ENCODE measurements at places on chromosomes 4 and X.

DNA sequence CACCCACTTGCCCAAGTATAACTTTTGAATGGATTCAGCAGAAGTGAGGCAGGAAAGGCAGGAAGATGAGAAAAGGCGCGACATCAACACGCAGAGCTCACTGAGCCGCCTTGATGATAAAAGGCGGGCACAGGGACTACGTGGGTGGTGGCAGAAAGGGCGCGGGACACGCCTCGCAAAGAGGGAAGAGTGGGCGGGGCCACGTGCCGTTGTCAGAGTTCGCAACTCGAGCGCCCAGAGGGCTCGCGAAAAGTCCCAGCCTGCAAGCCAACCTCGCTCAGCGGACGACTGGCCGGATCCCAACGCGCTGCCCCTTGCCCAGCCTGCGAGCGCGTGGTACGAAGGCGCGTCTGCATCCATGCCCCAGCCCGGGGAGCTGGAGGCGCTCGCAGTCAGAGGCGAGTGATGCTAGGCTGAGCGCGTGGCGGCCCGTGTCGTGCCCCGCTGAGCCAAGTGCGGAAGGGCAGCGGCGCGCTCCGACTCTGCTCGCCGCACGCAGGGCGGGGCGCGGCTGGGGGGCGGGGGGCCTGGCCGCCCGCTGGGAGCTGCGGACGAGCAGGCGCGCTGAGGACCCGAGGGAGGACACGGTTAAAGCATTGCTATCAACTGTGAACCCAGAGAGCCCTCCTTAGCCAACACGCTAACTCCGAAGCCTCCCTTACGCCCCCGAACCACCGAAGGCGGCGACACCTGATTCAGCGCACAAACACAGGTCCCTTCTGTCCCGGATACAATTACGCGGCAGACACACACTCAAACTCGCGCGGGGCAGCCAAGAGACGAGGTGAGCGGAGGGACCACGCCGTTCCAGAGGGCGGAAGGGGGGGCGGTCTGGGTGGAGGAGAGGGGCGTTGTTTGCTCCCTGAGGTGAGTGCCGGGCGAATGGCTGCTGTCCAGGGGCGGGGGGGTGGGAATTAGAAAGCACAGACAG lies at the start of gene UGT8:
Gene UGT8 (plus strand): TSS at position 617 of the 931 bp plus-strand sequence. CDS start 24,074 bp downstream, outside the sequence.
- peak; percentile 48 for DNase-seq

- no peak for DNase-seq
Observed at GRCh38 chrX:40684092-40684491, 36.7 kb upstream of the CXorf38 start.

DNA sequence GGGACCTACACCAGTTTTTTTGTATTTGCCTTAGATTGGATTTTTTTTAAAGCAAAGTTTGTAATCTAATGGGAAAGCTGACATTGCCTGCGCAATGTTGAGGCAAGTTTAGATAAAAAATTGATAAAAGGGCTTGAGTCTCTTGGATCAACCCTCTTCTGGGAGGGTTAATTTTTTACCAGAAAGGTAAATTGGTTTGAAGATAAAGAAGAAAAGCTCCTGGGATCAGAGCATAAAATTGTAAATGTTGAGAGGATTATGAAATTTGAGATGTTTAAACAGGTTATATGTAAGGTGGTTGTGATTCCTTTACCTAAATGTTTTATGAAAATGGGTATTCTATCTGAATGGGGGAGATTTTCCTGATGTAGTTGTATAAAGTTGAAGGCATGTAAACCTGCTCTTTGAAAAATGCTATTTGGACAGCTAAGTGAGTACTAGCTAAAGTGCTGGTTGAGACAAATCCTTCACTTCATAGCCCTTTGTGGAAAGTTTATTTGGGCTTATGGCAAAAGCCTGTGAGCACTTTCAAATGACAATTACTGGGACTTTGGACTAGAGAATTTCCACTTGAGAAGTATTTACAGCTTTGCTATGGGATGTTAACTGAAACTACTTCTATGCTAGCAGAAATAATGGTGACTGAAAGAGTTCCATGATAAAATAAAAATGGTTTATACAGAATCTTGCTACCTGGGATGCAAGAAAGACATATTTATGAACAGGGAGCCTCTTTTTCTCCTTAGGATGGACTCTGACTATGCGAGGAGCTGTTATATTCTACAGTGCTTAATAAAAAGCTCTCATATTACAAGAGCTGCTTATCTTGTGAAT lies 56.2 kb downstream of the UGT2B10 start:
- no peak for DNase-seq

DNA sequence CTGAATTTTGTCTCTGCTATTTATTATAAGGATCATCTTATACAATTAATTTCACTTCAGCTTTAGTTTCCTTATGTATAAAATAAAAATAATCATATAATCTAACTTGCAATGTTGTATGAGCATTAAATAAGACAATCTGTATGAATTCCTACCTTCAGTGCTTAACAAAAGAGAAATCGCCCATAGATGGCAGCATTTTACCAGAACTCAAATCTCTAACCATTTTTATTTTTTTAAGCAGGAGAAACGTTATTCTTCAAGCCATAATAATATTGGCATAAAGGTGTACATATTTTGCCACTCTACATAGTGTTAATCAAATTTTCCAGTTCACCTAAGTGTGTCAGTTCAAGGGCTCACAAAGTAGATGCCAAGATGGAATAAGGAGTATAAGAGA lies 78.8 kb downstream of the TMEM47 start:
- no peak for DNase-seq

- no peak for DNase-seq
Observed at GRCh38 chr4:102525504-102525903, 24.3 kb downstream of the NFKB1 start.

DNA sequence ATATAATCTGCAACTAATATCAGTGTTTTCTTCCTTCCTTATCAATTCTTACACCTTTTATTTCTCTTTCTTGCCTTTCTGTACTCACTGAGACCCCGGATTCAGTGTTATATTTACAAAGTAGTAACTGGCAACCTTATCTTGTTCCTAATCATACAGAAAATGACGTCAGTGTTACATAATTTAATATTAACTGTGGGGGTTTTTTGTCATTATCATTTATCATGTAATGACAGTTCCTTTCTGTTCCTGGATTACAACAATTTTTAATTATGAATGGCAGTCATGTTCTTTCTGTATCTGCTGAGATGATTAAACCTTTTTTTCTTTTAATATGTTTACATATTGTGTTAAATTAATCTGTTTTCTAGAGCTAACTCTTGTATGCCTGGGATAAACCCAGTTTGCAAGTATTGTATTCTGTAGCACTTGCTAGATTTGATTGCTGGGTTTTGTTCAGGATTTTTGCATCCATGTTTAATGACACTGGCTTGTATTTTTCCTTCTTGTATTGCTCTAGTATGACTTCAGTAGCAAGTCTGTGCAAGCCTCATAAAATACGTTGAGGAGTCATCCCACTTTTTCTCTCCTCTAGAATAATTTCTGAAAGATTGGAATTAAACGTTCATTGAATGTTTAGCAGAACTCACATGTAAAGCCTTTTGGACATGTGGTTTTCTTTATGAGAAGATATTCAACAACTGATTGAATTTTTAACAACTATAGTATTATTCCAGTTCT lies 10.4 kb upstream of the HSPA4L start:
- no peak for DNase-seq

GRCh38 chrX:850471-850916 lies 219.9 kb downstream of the SHOX start:
- DNase-seq: no peak

DNA sequence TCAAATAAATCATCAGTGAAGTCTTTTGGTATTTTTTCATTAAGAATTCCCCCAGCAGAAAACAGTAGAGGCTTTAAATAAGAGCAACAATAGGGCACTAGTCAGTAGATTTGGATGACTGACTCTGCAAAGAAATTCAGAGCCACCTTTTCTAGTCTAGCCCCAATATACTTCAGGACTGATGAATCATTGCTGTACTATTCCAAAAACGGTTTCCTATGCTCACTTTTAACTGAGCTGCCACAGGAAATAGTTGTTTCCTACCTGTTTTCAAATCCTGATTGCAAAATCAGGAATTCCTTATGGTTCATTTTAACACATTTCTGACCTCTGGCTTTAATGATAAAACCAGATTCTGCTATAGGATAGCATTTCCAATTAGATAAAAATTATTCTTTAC lies 171.6 kb downstream of the NR3C2 start:
- no peak for DNase-seq

DNA sequence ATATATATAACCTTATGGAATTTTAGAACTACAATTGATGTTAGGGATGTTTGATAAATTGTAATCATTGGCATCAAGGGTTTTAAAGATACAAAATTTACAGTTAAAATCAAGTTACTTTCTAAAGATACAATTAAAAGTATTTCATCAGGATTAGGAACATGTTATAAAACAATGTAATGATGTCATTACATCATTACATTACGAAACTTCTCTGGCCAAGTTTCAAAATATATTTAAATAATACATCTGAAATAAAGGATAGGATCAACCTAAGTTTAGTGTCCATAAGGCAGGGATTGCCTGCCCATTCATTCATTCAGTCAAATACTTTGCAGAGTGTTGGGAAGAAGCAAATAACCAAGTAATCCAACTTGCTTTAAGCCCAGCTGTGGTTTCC lies 75.1 kb downstream of the TENM3 start:
- no peak for DNase-seq

GRCh38 chrX:39682778-39683177 lies 415.0 kb downstream of the BCOR start:
- DNase-seq: no peak

- no peak for DNase-seq
Observed at GRCh38 chrX:153052534-153052933, 3.7 kb upstream of the PNMA3 start.

DNA sequence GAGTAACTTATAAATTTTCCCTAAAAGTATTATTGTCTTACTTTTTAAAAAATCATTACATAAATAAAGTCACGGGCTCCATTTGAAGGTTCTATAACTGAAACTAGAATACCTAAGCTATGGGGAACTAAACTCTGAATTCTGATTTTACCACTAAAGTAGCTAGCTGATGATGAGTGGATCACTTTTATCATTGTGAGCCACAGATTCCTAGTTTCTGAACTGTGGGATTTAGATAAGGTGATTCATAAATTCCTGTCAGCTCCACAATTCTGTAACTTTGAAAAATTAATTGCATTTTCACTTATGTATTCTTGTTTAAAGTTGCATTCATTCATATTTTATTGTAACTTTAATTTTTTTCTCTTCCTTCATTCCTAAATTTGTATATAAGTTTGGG lies 540.9 kb downstream of the GBA3 start:
- no peak for DNase-seq

DNA sequence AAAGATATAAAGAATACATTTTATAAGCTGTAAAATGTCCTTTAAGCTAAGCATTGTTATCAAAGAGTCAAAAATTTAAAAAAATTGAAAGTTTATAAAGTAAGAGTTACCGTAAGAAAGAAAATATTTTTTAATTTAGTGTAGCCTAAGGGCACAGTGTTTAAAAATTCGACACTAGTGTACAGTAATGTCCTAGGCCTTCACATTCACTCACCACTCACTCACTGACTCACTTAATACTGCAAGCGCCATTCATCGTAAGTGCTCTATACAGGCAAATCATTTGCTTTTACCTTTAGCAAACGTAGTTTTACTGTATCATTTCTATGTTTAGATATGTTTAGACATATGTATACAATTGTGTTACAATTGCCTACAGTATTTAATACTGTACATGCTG lies 20.2 kb downstream of the GLRA3 start:
- no peak for DNase-seq

DNA sequence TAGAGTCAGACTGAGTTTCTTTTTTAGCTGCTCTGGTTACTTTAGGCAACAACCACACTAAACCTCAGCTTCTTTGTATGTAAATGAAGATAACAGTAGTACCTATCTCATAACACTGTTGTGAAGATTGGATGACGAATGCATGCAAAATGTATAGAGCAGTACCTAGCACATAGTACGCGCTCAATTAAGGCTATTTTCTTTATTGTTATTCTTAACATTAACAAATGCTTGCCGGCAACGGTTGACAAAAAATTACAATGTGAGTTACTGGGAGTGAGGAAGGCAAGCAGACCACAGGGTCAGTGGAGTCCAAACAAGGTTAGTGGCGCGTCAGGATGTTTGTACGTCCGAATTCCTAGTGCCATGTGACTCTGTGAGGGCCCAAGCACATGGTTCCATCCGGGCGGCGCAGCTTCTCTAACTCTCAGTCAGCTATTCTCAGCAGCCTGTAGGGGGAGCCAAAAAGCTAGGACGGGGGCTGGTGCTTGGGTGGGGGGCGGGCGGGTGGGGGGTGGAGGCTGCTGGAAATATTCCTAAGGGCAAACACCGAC lies 821 bp upstream of the NALF2 start:
- no peak for DNase-seq

DNA sequence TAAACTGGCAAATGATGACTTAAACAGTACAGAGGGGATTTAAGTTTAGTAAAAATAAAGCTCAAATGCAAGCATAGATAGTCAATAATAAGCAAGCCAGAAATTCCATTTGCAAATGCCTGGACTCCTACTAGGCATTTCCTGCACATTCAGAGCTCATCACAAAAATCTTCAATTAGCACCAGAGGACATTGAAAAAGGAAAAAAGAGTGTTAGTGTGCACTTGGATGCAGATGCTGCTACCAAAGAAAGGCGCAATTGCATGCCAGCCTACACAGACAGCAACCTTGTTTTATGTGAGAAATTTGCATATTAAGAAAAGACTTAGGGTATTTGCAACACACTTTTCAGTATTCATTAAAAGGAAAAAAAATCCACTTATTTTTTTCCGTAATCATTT lies 282.1 kb downstream of the GRIA2 start:
- no peak for DNase-seq

GRCh38 chr4:102625232-102625930 lies 124.2 kb downstream of the NFKB1 start:
- peak; percentile 85 for DNase-seq

- DNase-seq: no peak
Observed at GRCh38 chrX:33330798-33331197, 119.4 kb upstream of the DMD start.

DNA sequence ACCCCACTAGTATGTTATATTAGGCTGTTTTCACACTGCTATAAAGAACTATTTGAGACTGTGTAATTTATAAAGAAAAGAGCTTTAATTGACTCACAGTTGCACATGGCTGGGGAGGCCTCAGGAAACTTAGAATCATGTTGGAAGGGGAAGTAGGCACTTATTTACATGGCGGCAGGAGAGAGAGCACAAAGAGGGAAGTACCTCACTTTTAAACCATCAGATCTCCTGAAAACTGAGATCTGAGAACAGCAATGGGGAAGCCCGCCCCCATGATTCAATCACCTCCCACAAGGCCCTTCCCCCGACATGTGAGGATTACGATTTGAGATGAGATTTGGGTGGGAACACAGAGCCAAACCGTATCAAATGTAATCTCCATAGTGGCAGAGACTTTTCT lies 45.4 kb upstream of the XK start:
- no peak for DNase-seq

GRCh38 chr4:152936446-152937335 lies 568 bp downstream of the FHDC1 start:
- peak; percentile 22 for DNase-seq

- no peak for DNase-seq
Observed at GRCh38 chrX:17713288-17713687, 24.0 kb upstream of the SCML1 start.

- DNase-seq: peak; percentile 90
Observed at GRCh38 chr4:83219344-83220331, 65.0 kb downstream of the COQ2 start.

All from activated naive CD4-positive, alpha-beta T cell treated with anti-CD3 and anti-CD28 coated beads for 36 hours (primary cell).